ENCODE measurements at places on chromosomes 1 and 21.

- ATAC-seq, result no peak
Observed at GRCh38 chr21:24310788-24311187, 1296.5 kb downstream of the MRPL39 start.

DNA sequence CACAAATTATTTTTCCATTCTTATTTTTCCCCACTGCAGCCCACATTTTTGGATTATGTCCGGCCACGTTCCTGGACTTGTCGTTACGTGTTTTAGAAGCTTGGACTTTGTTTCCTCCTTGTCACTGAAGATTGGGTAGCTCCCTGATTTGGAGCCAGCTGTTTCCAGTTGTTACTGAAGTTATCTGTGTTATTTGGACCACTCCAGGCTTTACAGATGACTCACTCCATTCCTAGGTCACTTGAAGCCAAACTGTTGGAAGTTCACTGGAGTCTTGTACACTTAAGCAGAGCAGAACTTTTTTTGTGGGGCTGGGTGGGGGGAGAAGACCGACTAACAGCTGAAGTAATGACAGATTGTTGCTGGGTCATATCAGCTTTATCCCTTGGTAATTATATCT, 12.2 kb upstream of the AXDND1 start:
- ATAC-seq, result no peak

- no peak for ATAC-seq
Observed at GRCh38 chr1:209767706-209768105, 11.9 kb downstream of the TRAF3IP3 start.

DNA sequence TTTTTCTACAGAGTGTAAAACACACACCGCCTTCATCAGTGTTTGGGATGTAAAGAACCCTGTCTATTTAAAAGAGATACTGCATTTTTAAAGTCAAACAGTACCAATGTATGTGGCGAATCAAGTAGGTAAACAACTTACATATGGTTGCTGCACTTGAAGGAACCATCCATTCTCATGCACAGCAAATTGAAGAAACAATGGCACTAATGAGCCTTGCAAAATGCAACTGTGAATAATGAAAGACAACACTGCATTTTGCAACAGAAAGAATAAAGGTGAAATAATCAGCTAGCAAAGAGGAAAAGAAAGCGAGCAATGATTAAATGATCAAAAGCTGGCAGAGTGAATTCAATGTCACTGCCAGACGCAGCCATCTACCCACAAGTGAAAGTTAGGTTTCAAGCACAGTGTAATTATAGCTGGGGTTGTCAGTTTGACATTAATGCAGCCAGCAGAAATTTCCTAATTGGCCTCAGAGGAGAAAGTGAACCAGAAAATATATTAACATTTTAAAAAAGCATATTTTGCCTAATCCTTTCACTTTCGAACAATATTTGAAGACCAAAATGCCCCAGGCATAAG, 10.9 kb upstream of the BARHL2 start:
- no peak for ATAC-seq

DNA sequence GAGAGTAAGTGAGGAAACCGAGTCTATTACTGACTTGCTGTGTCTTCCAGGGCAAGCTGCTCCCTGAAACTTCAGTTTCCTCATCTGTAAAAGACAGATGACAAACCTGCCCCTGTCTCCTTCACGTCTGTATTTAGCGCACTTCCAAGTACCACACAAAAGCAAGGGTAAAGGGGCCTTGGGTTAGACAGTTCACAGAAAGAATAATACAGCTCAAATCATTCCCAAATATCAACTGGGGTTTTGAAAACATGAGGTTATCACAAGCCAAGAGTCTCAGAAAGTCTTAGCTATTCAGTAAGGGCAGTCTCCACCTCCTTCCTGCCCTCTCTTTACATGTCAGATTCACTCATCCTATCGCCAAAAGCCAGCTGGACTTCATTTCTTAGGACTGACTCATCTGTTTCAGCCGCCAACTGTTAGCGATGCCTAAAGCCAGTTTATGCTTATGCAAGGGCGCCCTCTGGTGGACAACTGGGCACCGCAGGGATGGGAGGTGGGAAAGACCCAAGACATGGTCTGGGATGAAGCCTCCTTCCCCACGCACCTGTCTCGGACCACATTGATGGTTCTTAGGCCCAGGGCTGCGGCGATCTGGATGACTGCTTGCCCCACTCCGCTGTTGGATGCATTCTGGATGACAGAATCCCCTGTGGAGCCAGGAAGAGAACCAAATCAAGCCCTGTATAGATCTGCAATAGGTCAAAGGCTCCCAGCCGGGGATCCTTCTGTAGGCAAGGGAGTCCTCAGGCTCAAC, 21.1 kb upstream of the SRSF4 start:
- peak; percentile 93 for ATAC-seq

- no peak for ATAC-seq
Observed at GRCh38 chr1:32316903-32317277, 19.1 kb downstream of the MARCKSL1 start.

DNA sequence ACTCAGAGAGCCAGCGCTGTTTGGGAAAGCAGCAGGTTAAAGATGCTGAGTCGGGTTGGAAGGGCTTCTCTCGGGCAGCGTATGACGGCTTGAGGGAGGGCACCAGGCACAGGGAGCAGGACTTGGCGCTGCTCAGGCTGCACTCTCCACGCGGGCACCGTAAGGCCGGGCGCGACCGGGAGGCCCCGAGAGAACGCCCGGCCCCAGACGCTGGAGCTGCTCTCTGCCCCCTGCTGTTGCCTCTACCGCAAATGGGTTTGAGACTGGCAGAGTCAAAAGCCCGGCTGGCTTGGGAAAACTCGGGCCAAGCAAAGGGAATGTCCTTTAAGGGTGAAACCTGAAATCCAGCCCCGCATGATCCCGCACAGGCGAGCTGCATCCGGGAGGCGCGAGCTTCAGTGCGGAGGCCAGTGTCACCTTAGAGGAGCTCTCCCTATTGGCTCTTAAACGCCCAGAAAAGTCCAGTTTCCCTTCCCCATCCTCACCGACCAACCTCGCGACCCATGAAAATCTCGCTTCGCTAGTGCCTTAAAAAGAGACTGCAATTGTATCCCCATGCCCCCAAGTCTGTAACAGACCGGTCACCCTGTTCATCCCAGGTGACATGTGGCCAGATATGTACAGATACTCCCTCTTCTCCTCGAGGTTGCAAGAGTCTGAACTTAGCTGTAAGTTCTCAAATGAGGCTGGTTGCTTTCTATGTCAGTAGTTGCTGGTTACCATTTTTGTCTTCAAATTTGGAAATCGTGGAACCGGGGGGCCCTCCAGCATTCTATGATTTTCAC, 1.1 kb downstream of the PRRX1 start:
- ATAC-seq, result no peak

DNA sequence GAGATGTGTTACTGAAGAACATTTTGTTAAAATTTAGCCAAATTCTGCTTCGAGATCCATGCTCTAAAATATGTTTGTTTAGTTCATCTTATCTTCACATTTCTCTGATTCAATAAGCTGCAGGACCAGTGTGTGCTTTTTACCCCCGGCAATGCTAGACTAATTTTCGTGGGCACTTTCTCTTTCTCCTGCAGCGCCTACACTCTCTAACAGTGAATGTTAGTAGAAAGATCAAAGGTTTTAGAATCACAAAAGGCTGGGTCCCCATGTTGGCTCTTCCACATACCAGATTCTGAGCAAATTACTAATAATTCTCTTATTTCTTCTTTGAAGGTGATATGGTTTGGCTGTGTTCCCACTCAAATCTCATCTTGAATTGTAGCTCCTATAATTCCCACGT, 8.5 kb downstream of the CHML start:
- ATAC-seq, result peak; percentile 43

GRCh38 chr21:44279354-44280260, 6.1 kb upstream of the AIRE start:
- ATAC-seq, result no peak

DNA sequence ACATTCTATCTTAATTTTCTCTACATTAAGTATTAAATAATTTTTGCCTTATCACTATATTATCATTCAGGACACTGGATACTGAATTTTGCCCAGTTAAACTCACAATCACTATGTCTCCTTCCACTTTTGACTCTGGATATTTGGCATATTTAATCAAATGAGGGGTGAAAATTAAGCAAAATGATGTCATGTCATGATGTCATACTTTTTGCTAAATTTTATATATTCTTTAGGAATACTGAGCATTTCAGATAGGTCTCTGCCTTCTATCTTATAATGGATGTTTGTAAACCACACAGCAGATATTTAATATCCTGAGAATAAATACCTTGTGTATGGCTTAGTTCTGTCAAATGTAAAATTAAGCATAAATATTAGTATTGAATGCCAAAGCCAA, 79.5 kb upstream of the HIVEP3 start:
- ATAC-seq, result no peak

DNA sequence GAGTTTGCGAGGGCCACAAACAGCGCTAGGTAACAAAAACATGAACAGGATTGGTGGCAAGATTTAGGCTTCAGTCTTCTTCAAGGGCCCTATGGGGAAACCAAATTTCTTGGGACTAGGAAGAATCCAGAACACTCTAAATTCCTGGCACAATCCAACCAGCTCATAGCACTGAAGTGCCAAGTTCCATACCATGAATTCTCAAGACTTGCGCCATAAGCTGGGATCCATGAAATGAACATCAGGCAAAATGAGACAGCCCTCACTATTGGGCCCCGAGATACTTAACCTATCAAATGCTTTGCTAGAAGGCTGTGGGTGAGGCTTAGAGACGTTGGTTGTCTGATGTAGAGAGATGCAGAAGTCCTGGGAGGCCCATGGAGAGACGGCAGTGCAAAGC, 322.1 kb downstream of the PAPPA2 start:
- ATAC-seq, result no peak

GRCh38 chr1:167631936-167632614, 2.0 kb downstream of the RCSD1 start:
- ATAC-seq, result no peak

DNA sequence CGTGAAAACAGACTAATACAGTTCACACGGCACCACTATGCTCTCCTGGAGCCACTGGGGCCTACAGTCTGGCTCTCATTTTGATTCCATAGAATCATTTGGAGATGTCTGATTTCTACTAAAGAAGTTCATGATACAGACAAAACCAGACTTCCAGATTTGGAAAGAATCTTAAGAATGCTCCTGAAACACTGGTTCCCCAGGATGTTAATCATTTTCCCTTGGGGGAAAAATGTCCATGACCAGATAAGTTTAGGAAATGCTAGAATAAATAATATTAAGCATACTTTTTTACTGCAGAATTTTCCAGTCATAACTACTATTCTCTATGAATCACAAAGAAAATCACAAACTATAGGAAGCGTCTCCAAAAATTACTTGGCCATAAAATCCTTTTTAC, 63.0 kb upstream of the RGS7 start:
- no peak for ATAC-seq

GRCh38 chr1:60589916-60590315, 492.4 kb upstream of the NFIA start:
- ATAC-seq, result no peak
